ENCODE measurements at places on chromosomes 16 and 17.

- DNase-seq, result no peak
Observed at GRCh38 chr17:63446753-63447470, 806 bp upstream of the CYB561 start.

DNA sequence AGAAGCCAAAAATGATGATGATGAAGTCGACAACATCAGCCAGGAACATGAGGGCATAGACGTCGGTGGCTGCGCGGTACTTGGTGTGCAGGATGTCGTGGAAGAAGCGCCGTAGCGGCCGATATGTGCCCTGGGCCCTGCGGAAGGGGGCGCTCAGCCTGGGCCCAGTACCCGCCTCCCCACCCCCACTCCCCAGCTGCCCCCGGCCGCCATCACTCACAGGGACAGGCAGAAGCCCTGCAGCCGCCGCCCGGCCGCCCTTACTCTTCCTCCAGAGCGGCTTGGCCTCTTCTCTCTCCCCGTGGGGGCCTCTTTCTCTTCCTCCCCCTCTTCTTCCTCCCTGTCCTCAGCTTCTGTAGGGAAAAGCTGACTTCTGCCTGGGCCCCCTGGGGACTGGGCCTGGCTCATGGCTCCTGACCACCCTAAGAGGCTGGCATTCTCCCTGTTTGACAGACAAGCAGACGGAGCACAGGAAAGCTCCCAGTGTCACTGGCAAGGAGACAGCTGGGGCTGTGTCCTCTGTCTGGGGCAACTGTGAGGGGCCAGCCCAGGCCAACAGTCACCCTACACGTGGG is 14.2 kb downstream of the CTU2 start:
- no peak for DNase-seq

DNA sequence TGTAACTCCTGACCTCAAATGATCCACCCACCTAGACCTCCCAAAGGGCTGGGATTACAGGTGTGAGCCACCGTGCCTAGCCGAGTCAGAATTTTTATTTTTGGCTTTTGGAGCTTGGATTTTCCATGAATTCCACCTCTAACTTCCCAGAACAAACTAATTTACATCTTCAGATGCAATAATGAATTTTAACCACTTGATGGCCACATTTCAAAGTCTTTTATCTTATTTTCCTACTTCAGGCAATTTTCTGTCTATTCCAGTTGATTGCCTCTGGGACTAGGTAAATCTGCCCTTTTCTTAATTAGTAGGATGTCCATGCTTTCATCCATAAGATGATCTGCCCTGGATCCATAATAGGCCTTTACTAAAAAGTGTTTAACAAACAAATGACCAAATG is 156.4 kb upstream of the ANKFN1 start:
- peak; percentile 49 for DNase-seq

DNA sequence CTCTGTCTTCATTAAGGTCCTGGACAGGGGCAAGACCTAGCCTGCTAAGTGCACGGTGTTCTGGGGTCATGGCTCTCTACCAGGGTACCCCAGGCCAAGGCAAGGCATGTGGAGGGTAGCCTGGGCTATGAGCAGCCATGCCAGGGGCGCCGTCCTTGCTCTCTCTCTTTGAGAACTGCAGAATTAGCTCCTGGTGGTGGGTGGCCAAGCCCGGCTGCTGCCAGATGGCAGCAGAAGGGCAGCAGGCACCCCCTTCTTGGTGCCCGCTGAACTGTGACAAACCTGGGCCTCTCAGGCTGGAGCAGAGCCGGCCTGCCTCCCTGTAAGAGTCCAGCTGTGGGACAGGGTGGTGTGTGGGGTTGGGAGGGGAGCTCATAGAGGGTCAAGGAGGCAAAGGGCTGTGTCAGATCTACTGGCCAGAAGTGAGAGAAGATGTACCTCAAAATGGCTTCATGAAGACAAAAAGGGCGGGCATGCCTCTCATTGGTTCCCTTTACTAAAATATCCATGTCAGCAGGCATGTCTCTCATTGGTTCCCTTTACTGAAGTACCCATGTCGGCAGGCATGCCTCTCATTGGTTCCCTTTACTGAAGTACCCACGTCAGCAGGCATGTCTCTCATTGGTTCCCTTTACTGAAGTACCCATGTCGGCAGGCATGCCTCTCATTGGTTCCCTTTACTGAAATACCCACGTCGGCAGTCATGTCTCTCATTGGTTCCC is 81.7 kb upstream of the SDK2 start:
- DNase-seq, result no peak

GRCh38 chr17:6427279-6427781 is 7.6 kb downstream of the AIPL1 start:
- DNase-seq, result peak; percentile 67

GRCh38 chr16:66705790-66706505 is 9.4 kb upstream of the CMTM4 start:
- DNase-seq, result peak; percentile 47

GRCh38 chr16:80174416-80174815 is 366.4 kb upstream of the DYNLRB2 start:
- DNase-seq, result peak; percentile 59

DNA sequence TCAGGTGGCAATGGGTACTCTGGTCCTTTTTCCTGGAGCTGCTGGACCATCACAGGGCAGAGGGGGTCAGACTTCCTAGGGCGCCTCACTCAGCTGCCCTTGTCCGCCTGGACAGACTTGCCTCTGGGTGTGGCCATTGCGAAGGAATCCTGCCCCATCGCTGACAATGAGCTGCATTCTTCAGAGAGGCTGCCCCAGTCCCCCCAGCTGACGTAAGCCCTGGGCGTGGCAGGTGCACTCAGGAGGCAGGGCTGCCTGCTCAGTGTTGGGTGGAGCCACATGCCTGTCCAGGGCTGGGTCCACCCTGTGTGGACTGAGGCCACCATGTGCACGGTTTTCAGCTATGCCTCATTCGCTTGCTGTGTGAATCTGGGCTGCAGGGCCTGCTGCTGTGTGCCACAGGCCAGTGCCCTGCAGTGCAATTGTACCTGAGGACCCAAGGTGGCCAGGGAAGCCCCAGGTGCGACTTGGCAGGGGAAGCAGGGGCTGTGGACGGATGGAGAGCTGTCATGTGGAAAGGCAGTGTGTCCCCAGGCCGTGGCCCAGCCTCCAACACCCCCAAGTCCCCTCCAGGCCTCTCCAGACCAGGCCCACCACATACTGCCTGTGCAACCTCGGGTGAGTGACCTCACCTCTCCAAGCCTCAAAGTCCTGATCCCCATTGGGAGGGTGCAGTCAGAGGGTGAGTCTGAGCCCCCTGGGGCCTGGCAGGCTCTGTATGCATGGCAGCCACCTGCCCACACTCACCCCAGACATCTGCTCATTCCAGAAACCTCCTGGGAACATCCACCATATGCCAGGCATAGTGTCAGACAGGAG is 14.0 kb upstream of the MPRIP start:
- DNase-seq, result peak; percentile 99

DNA sequence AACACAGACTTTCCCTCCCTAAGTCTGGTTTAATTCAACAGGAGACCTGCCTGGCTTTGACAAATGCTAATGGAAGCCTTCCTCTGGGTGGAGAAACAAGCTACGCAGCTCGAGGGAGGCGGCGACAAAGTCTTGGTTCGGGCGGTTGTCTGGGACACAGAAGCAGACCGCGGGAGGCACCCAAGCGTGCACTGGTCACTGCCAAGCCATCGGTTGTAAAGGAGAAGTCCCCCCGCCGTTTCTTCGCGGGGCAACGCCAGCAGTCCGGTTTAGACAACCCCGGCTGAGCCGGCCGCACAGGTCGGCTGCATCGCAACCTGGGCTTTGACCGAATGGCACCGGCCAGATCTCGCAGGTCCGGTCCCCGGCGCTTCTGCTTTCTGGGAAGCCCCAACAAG is 586 bp downstream of the GLYR1 start:
- peak; percentile 64 for DNase-seq

GRCh38 chr16:70659953-70660671 is 13.8 kb downstream of the IL34 start:
- no peak for DNase-seq

DNA sequence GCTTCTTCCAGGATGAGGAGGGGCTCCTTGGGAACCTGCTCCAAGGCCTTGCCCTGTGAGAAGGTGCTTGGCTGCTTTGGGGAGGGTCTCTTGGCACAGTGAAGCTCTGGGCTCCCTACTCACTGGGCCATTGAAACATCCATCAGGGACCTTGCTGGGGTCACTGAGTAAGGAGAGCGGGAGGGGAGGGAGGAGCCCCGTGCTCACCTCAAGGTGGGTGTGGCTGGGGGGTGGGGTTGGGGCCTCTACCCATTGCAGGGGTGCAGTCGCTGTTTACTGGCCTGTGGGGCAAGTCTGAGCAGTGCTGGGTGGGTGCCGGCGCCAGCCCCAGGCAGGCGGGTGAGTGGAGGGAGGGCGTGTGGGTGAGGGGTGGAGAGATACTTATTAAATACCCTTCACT is 9.9 kb downstream of the TNS4 start:
- no peak for DNase-seq

DNA sequence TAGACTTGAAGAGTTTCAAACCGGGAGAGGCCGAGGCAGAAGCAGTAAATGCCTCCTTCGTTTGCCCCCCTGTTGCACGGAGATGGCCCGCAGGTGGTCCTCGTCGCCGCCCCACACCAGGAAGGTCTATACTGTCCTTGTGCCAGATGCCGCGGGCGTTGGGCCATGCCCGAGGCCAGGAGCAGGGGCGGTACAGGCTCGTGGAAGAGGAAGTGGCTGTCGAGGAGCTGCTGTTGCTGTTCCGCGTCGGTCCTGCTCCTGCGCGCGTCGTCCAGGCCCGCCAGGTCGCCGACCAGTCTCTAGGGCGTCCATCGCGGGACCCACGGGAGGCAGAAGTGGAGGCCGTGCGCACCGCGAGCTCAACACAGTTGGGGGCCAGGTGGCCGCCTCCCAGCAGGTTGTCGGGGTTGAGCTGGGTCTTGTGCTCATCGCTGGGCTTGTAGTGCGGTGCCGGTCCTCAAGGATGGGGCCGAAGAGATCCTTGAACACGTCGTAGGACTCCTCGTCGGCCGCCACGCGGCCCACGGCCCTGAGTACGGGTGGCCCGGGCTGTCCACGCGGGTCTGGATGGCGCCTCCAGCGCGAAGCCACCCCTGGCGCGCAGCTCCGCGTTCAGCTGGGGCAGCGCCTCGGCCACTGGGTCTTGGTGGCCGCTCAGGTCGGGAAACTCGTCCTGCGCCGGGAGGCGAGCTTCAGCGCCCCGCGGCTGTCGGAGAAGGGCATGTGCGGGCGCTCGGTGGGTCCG is 13.1 kb upstream of the C16orf87 start:
- DNase-seq, result no peak

DNA sequence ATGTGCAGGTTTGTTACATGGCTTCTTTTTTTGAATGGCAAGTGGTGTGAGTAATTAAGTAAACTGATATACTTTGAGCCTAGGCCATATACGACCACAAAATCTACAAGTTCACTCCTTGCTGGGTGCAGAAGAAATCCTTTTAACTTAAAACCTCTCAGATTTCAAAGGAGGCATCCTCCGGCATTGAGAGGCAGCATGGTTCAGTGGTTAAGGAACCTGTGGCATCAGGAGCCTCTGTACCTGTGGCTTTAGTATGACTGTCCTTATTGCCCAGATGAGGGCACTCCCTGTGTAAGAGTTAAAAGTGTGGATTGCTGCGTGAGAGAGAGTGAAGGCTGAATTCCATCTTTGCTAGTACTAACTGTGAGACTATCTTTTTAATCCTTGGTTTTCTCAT is 3.3 kb downstream of the NLRP1 start:
- no peak for DNase-seq

DNA sequence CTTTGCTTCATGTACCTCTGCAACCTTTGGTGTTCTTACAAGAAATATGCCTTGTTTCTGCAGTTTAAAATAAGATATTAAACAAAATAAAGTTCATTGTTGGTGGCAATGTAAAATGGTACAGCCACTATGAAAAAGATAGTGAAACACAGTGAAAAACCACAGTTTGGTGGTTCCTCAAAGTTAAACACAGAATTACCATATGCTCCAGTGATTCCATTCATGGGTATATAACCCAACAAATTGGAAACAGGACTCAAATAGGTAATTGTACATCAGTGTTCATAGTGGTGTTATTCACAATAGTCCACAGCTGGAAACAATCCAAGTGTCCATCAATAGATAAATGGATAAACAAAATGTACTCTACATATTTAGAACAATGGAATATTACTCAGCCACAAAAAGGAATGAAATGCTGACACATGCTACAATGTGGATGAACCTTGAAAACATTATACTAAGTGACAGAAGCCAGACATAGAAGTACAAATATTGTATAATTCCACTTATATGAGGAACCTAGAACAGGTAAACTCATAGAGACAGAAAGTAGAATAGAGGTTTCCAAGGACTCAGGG is 49.2 kb downstream of the CUEDC1 start:
- DNase-seq, result no peak

GRCh38 chr16:88881675-88882357 is 15.4 kb upstream of the PABPN1L start:
- no peak for DNase-seq

- DNase-seq, result peak; percentile 63
Observed at GRCh38 chr16:68902003-68902968, 59.0 kb downstream of the TANGO6 start.

Measured in myocyte (in vitro differentiated cells).